ENCODE measurements at places on chromosomes 4 and X.

DNA sequence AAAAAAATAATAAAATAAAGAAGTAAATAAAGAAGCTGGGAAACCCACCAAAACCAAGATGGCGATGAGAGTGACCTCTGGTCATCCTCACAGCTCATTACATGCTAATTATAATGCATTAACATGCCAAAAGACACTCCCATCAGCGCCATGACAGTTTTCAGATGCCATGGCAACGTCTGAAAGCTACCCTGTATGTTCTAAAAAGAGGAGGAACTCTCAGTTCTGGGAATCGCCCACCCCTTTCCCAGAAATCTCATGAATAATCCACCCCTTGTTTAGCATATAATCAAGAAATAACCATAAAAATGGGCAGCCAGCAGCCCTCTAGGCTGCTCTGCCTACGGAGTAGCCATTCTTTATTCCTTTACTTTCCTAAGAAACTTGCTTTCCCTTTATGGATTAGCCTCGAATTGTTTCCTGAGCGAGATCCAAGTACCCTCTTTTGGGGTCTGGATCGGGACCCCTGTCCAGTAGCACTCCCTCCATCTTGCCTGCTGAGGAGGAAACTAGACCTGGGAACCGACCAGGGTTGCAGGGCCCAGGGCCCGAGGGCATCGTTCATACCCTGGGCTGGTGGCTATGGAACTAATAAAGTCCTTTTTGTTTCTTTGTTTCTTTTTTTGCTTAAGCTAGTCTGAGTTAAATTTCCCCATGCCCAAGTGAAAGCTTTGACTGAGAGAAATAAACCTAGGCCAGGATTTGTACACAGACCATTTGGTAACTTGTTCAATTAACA lies 30.9 kb downstream of the HTT-AS start:
- no peak for DNase-seq

DNA sequence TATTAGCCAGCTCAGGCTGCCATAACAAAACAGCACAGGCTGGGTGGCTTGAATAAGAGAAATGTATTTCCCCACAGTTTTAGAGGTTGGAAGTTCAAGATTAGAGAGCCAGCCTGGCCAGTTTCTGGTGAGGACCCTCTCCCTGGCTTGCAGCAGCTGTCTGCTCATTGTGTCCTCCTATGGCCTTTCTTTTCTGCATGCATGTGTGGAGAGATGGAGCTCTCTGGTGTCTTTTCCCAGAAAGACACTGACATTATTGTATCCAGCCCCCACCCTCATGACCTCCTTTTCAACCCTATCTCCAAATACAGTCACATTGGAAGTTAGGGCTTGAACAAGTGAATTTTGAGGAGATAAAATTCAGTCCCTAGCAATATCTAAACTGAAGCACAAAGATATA lies 263.8 kb upstream of the PABPC4L start:
- no peak for DNase-seq

GRCh38 chr4:75916091-75916661 lies 13.9 kb upstream of the PPEF2 start:
- DNase-seq: no peak

GRCh38 chr4:176156656-176157055 lies 38.7 kb downstream of the SPATA4 start:
- no peak for DNase-seq

GRCh38 chr4:165537028-165537648 lies 158.3 kb downstream of the CPE start:
- DNase-seq: no peak

DNA sequence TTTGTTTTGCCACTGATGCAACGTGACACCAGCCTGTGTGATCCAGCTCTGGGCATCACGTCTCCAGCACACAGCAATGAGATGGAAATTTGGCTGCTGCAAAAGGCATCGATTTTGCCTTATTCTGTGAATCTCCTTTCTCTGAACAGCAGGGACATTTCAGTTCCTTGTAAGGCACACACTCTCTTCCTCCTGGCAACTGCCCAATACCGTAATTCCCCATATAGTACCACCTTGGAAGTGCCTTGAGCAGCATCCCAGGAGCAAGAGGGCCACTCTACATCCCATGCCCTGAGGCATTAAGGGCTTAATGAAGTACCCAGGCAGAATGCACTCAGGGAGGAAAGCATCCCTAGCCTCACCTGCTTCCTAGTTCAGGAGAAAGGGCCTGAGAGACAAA lies 10.5 kb upstream of the MAMLD1 start:
- no peak for DNase-seq

- no peak for DNase-seq
These were observed 112.6 kb downstream of the ANK2 start for GRCh38 chr4:113162089-113162488.

- DNase-seq: no peak
These were observed 34.8 kb upstream of the SULT1E1 start for GRCh38 chr4:69894721-69895120.

GRCh38 chr4:141435446-141436225 lies 200.7 kb upstream of the IL15 start:
- no peak for DNase-seq

DNA sequence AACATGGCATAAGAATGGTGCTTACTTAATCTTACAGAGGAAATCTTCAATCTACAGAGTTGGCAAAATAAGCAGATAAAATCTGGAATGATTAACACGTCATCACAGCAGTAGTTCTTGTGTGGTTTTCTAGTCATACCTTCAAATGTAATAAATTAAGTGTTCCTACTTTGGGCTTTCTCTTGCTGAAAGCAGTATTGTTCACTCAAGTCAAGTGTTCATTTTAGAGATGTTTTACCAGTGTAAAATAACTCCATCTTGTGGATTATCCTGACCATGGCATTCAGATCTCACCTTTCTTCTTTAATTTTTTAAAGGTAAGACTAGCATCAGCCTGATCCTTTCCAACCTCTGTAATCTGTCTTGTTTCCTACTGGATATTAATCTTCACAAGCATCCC lies 72.9 kb downstream of the ADAMTS3 start:
- DNase-seq: no peak

DNA sequence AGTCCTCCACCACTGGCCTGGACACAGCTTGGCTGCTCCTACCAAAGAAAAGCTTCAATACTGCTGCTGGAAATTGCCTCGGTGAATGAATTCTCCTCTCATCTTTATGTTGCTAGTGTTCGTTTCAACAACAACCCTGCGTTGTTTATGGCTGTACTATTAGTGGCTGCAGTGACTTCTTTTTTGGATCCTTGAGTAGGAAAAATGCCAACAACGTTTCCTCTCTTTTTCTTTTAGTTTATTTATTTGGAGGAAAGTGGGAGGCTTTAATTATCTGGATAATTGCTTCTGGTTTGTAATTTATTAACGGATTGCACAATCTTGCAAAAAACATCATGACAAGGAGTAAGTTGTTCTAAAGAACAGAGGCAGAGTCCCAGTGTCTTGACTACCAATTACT lies 464.1 kb upstream of the TRAM1L1 start:
- DNase-seq: no peak

DNA sequence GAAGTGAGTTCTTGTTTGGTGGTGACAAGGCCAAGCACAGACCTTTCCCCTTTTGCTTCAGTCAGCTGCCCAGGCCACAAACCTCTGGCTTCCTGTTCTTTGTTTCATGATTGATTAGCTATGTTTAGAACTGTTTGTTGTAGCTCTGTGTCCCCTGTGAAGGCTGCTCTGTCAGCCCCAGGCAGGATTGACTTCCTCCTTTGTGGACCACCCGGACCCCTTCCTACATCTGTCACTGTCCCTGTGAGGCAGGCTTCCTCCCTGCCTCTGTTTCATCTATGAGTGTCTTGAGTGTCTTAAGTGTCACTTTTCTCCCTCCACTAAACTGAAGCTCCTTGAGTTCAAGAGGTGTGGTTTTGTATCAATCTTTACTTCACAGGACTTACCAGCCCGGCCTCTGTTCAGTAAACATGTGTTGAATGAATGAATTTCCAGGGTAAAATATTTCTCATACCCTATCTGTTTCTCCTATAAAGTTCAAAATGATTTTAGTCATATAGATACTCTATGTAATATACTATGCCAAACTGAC lies 83.5 kb downstream of the ZNF674 start:
- DNase-seq: no peak
